ENCODE measurements at places on chromosomes 2 and 18. TPM values are rescaled to one million over a fixed set of nuclear protein-coding genes. Genes with fewer than 3 reads are reported as not detected.

- no peaks in the 10 kb centered on the region for H3K27me3 ChIP-seq
- H3K27ac ChIP-seq, result no peak overlapping the region
- no peaks in the 10 kb centered on the region for H3K4me1 ChIP-seq
- DNase-seq, result no peak
- H3K36me3 ChIP-seq, result no peaks in the 10 kb centered on the region
These were observed 850.7 kb downstream of the NRXN1 start for GRCh38 chr2:50181212-50181611.

DNA sequence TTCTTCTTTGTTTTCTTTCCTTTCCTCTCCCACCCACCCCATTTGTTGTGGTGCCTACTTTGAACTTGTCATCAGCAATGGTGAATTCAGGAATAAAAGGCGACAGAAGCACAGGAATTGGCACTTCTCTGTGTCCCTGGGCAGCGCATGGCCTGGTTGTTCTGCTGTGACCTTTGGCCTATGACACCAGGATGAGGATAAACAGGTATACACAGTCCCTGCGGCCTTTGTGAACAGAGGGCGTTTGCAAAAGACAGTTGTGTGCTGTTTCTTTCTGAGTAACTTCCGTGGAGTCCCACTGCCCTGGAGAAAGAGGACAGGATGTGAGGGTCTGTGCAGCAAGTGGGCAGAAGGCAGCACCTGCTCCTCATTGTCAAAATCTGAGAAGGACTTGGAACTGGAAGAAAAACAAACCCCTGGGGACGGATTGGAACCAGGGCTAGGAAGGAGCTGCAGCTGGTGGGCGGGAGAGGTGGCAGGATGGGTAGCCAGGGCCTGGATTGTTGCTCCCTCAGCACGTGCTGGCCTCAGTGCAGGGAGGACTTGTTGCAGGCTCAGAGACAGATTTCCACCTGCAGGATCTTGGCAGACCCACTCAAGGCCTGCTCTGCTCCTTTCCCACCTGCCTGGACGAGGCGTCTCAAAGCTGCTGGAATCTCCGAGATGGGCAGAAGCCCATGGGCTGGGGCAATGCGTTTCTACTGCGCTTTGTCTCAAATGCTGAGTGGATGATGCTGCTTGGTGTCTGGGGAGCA lies 159.5 kb downstream of the ACKR3 start:
- peaks cover 2% of the 10 kb centered on the region for H3K27me3 ChIP-seq
- no peak overlapping the region for H3K4me3 ChIP-seq
- no peaks in the 10 kb centered on the region for H3K4me1 ChIP-seq
- no peak for DNase-seq
- no peaks in the 10 kb centered on the region for H3K36me3 ChIP-seq

- DNase-seq, result no peak
- peaks cover 4% of the 10 kb centered on the region for H3K4me1 ChIP-seq
- no peaks in the 10 kb centered on the region for H3K27me3 ChIP-seq
- H3K27ac ChIP-seq, result no peak overlapping the region
- H3K36me3 ChIP-seq, result no peaks in the 10 kb centered on the region
These were observed 4.2 kb upstream of the GPC1 start for GRCh38 chr2:240431271-240431660.

GRCh38 chr18:55738483-55739114 lies 150.6 kb upstream of the TCF4 start:
- H3K4me1 ChIP-seq, result no peaks in the 10 kb centered on the region
- H3K4me3 ChIP-seq, result no peak overlapping the region
- DNase-seq, result no peak
- H3K27me3 ChIP-seq, result no peaks in the 10 kb centered on the region

DNA sequence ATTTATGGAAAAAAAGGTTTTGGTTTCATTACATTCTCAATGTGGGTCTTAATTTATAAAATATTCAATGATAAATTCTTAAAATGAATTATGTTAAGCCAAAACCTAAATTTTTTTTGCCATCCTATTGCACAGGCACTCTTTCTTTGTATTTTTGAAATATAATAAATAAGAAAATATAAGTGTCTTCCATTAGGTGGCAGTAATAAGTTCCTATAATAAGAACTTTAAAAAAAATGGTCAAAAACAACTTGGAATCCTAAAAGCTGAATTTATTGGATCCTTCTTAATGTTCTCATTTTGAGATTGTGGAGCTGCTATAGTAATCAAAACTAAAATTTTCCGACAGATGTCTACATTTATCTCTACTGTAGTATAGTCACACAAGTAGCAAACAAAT lies 5.7 kb downstream of the CALCRL start:
- no peak overlapping the region for H3K4me3 ChIP-seq
- H3K27me3 ChIP-seq, result no peaks in the 10 kb centered on the region
- no peak overlapping the region for H3K27ac ChIP-seq
- no peaks in the 10 kb centered on the region for H3K36me3 ChIP-seq

GRCh38 chr18:72154926-72155325 lies 389.2 kb downstream of the CBLN2 start:
- no peaks in the 10 kb centered on the region for H3K27me3 ChIP-seq
- no peak overlapping the region for H3K27ac ChIP-seq
- DNase-seq, result no peak
- H3K4me3 ChIP-seq, result no peak overlapping the region

The SCG2 gene
- polyA plus RNA-seq, result not detected

The AKAIN1 gene
- not detected for polyA plus RNA-seq

The EGR4 gene
- polyA plus RNA-seq, result not detected

The UBE2E3 gene
- polyA plus RNA-seq, result 96.2 TPM

Data from immature natural killer cell (primary cell).